MG63 (cell line): ENCODE measurements at places on chromosomes 7 and 10.

DNA sequence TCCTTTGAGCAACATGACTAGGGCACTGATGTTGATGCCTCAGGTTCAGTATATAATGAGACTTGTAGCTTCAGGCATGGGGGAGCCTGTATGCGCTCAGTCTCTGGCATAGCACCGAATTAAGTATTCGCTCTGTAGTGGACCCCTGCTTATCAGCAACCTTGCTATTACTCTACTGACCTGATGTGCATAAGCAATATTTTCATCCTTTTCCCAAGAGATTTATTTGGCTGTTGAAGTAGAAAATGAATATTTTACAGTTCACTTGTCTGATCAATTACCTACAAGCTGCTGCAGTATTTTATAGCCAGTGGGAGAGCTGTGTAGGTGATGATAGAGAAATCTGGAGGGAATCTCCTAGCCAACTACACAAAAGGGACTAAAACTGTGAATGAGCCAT is 781.6 kb upstream of the PHF14 start:
- DNase-seq: no peak

DNA sequence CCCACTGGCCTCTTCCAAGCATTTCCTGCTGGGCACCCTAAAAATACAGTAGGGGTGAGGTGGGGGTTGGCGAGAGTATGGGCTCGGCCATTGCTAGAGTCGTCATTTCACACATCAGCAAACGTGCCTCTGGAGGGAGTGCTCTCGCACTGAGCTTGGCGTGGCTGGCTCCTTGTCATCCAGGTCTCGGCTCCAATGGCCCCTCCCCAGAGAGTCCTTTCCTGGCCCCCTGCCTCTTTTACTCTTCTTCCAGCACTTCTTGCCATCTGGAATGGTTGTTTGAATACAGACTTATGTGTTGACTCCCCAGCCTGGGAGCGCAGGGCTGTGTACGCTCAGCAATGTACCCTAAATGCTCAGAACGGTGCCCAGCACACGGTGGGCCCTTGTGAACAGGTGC is 18.8 kb downstream of the UNC5B start:
- no peak for DNase-seq

DNA sequence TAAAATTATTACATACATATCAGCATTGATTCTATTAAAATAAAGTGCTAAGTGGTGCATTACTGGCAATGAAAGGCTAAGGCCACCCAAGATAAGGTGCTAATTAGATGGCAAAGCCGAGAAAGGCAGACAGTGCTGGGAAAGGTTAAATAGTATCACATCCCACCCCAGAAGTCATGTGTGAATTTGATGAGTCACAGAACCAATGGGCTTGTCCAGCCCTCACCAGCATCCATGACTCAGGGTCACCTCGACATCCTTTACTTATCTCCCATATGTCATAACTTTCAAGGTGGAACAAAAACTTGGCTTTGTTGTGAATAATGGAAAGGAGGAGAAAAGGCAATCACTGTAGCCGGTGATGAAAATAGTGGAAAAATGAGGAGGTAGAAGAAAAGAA is 459.1 kb downstream of the PLXNA4 start:
- peak; percentile 12 for DNase-seq

GRCh38 chr10:20535897-20536881 is 360.9 kb downstream of the NEBL start:
- DNase-seq: no peak

GRCh38 chr7:74252893-74253292 is 1.3 kb downstream of the RFC2 start:
- DNase-seq: no peak

DNA sequence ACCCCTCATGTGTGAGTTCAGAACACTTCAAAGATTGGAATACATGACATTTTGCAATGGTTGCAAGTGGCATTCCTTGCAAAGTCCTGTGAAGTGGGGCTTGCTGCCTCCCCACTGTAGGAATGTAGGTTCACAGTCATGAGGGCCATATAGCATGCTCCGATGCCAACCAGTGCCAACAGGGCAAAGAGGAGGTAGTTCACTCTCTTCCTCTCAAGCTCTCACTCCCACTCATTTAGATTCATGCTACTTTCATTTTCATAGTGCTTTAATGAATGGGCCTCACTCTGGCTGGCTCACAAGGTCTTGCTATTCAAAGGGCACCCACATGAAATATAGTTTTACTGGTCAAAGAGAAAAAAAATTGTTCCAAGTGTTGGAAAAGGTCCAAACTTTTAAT is 169.9 kb upstream of the AOAH start:
- no peak for DNase-seq

- no peak for DNase-seq
Observed at GRCh38 chr7:46786221-46786954, 795.5 kb downstream of the TNS3 start.

GRCh38 chr10:48926255-48926654 is 13.4 kb downstream of the LRRC18 start:
- DNase-seq: no peak

DNA sequence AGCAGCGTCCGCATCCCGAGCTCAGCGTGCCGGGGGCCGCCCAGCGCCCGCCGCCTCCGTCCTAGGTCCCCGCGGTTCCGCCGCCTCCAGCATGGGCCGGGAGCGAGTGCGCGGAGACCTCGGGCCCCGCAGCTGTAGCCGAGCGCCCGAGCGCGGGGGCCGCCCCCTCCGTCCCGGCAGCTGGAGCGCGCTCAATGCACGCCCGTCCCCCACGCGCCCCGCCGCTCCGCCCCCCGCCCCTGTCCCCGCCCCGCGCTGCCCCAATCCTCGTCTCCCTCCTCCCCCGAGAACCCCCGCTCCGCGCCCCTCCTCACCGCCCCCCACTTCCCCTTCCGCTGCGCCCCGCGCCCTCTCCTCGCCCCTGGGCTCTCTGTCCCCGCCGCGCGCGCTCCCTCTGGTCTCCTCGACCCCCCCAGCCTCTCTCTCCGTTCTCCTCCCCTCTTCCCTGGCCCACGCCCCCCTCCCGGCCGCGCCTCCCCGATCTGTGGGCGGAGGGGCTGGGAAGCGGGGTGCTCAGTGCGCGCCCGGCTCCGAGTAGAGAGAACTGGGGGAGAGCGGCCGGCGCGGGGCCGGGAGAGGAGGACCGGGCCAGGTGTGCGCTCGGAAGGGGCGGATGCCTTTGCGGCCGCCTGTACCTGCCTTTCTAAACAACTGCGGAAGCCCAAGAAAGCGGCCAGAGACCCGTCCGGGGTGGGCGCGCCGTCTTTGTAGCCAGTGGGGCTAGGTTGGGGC is at the start of gene VIPR2:
TSS of gene VIPR2 (minus strand) at position 110 of the 732 bp plus-strand sequence. CDS start at position 14, 96 bp downstream.
- no peak for DNase-seq

DNA sequence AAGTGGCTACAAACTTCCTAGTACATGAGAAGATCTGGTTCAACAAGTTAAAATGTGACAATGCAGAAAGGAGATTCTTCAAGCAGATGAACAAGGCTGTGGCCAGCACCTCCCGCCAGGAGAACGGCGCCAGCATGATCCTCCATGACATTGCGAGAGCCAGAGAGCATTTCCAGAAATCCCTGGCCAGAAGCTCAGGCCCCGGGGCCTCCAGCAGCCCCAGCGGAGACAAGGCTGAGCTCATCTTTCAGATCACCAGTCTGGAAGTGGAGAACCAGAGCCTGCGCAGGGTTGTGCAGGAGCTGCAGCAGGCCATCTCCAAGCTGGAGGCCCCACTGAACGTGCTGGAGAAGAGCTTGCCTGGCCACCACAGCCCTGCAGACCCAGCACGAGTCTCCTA is 40.1 kb upstream of the ZNF273 start:
- no peak for DNase-seq

DNA sequence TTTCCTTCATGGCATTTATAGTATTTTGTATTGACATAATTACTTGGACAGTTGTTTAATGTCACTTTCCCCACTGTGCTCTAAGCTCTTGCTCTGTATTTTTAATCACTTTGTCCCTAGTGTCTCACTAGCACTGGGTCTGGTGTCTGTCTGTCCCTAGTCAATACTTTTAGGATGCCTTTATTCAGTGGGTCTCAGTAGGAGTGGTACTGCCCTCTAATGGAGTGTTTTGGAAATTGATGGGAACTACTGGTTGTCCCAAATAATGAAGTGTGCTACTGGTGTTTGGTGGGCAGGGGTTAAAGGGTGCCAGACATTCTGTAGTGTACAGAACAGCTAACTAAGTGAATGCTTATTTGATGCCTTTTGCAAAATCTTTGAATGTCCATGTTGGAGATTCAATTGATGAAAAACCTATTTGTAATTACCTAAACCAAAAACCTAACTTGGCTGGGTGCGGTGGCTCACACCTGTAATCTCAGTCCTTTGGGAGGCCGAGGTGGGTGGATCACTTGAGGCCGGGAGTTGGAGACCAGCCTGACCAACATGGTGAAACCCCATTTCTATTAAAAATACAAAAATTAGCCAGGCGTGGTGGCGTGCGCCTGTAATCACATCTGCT is 33.3 kb downstream of the CDK14 start:
- DNase-seq: no peak

DNA sequence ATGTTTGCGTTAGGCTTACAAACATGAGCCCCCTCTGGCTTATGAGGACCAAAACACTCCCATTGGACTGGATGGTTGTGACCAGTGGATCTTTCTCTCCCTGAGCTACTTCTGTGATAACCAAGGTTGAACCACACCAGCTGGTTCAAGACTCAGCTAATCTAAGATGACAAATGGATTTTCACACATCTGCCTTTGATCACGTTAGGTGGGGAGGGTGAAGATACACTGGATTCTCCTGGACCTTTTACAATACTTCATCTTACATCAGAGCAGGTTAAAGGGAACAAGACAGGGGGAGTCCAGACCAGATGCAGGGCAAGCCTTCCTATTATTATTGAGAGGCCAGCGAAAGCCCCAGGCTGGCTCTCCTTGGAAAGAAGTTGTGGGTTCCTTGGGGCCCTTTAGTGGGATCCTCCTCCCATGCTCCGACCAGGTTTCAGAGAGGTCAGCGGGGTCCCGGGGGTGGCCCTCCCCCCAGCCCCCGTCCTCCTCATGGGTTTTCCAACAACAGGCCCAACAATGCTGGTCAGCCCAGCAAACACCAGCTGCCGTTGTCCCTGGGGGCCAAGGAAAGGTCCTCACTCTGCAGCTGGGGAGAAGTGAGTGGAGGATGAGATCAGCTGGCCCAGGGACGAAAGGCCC is 2.8 kb downstream of the GFRA1 start:
- no peak for DNase-seq

DNA sequence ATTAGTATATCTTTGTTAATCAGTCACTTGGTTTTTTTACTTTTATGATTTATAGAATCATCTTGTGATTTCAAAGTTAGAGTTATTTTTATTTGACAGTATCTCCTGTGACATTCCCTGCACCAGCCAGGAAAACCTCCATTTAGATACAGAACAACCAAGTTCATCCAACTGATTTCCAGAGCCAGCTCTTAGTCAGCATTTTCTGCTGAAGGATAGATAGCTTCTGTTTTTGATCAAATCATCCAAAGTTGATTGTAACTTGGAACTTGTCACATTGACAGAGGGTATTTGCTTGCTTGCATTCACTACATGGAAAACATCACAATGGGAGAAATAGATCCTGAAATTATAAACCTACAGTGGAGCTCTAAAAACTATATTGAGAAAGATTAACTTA is 122.6 kb downstream of the PON1 start:
- DNase-seq: no peak

- DNase-seq: no peak
Observed at GRCh38 chr7:134900166-134900982, 85.9 kb upstream of the AGBL3 start.

DNA sequence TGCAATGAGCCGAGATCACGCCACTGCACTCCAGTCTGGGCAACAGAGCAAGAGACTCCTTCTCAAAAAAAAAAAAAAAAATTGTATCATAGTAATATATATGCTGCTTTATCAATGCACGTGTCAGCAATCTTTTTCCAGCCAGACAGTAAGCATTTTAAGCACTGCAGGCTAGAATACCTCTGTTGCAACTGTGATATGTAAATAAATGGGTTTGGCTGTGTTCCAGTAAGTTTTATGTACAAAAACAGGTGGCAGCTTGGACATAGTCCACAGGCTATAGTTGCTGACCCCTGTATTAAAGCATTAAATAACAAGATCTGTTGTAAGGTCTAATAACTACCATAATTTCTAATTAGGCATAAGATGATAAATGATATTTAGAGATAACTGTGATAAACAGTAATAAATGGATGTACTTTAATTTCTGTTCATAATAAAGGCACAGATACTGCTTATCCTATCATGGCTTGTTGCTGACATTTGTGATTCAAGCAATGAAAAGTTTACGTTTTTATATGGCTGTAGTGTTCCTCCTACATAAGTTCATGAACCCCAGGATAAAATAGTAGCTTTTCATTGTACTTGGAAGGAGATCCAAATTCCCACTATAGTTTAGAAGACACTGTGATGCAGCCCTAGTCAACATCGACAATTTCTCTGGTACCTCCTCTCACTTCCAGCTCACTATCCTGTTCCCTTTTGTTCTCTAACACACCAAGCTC is 161.4 kb downstream of the ELMO1 start:
- no peak for DNase-seq
